KBM-7 (cell line): ENCODE measurements at places on chromosomes 11 and 22.

GRCh38 chr11:1731451-1732059 is 18.8 kb downstream of the IFITM10 start:
- DNase-seq = no peak

DNA sequence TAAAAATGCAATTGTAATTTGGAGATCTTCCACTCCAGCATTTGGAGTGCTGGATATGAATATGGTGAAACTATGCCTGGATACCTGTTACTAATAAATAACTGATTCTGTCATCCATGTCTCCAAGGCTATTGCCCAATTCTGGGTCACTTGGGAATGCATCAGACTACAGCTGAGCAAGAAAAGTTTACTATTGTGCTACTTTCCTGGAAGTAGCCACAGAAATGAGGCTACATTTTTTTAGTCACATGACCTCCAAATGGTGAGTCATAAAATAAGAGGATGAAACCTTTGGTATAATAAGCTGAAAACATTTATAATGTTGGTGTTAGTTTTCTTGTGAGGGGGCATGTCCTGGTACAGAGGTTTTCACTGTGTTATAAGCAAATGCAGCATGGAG is 44.4 kb downstream of the DCDC1 start:
- DNase-seq = no peak

DNA sequence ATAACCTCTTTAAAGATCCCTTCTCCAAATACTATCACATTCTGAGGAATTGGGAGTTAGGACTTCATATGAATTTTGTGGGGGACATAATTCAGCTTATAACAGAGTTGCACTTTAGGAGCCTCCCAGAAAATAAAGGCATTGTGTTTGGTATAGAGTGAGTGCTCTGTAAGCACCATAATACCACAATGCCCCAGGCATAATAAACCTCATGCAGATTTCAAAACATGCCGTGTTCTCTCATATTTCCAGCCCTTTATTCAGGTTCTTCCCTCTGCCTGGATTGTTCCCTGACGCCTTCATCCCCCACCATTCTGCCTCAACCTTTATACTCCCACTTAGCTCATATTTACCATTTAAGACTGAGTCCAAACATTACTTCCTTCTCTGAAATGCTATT is 398.8 kb upstream of the FAT3 start:
- no peak for DNase-seq

GRCh38 chr11:69808667-69809086 is 10.5 kb downstream of the FGF3 start:
- no peak for DNase-seq

DNA sequence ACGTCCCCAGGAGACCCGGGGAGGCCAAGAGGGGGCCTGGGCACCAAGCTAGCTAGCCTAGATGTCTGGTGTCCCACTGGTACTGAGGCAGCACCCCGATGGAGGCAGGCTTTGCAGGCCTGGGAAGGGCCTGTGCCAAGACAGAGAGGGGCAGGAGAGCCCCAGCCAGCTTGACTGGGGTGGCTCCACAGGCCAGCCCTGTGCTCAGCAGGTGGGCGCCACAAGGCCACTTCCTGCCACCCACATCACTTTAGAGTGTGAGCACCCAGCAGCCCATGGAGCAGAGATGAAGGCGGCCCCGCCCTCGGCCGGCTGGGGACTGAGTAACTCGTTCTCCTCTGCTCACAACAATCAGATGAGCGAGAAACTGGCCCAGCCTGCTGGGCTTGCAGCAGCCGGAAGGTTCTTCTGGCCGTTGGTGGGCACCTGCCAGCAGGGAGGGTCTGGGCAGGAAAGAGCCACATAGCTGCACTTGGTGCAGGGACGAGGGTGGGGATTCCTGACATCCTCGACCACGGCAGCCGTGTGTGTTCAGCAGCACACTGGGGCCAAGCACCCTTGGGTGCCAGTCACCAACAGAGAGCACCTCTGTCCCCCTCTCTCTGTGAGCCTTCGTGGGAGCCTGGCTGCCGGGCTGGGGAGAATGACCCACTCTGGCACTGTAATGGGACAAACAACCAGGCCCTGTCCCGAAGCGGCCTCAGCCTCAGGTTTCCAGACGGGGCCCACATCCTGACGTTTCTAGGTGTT is 7.6 kb downstream of the OSBPL5 start:
- DNase-seq = no peak

- DNase-seq = no peak
These were observed 130.7 kb downstream of the SNX19 start for GRCh38 chr11:130785380-130786116.

- DNase-seq = no peak
These were observed 7.3 kb downstream of the SNX19 start for GRCh38 chr11:130908770-130909625.
